ENCODE measurements at places on chromosomes 4 and X.

GRCh38 chrX:130053236-130053635 is 57.1 kb downstream of the ELF4 start:
- peak; percentile 20 for DNase-seq

DNA sequence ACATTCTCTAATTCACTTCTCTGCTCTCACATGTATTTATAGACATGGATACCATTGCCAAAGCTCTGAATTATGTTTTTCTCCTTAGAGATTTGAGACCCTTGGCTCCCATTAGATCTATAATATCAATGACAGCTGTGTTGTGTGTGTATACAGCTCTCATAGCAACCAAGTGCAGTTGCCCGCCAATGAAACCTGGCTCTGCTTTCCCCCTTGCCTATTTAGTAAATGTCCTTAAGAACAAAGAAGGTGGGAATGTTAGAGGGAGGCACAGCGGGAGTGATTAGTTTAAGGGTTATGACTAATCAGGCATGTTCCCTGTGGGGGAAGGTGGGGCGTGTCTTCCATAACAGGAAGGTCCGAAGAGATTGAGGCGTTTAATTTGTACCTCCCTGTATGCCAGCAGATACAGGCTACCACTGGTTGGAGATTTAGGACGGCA is 100.5 kb upstream of the TBC1D9 start:
- DNase-seq: peak; percentile 15

- no peak for DNase-seq
Observed at GRCh38 chr4:138162259-138162658, 79.9 kb downstream of the SLC7A11 start.

DNA sequence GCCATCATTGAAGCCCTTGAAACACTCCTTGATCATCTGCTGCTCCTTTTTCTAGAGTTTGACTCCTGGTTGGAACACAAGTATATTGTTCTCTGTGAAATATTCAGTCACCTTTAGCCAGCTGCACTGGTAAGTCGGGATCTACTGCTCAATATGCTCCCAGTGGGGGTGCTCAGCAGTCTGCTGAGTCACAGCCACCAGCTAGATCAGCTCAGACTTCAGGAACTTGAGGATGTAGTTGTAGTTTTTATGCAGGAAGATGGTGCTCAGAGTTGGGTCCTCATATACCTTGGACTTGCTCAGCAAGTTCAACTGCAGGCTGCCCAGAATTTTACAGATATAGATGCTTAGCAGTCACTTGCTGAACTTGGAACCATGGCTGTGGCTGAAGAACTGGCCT is 202.5 kb upstream of the RPL34 start:
- DNase-seq: no peak

- no peak for DNase-seq
Observed at GRCh38 chr4:23685471-23685870, 204.4 kb downstream of the PPARGC1A start.

DNA sequence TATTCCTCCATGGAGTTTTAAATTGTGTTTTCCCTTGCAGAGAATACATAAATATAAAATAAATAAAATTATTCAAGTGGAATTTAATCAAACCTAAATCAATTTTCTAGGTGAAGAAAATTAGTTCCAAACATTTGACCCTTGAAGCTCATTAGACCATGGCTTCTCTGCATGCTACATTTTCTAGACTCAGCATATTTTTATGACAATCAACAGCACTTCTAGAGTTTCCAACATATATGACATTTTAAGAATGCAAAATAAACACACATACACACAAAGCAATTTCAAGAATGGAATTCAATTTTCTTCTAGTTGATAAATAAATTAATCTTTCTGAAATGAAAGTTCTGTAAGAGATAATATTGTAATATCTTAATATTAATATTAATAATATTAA is 1083.9 kb upstream of the INTU start:
- DNase-seq: no peak

DNA sequence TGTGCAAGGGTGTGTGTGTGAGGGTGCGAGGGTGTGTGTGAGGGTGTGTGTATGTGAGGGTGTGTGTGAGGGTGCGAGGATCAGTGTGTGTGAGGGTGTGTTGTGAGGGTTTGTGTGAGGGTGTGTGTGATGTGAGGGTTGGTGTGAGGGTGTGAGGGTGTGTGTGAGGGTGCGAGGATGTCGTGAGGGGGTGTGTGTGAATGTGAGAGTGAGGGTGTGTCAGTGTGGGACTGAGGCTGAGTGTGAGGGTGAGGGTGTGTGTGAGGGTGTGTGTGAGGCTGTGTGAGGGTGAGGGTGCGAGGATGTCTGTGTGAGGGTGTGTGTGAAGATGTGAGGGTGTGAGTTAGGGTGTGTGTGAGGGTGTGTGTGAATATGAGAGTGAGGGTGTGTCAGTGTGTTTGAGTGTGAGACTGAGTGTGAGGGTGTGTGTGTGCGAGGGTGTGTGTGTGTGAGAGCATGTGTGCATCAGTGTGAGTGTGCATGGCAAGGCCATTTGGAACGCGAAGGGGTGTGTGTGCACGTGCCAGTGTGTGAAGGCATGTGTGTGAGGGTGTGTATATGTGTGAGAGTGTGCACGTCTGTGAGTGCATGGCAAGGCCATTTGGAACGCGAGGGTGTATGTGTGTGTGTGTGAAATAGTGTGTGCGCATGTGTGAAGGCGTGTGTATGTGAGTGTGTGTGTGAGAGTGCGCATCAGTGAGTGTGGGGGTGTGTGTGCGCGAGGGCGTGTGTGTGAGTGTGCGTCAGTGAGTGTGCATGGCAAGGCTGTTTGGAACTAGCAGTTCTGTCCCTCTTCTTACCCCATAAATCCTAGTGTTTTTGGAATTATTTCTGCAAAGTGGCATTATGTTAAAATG is 69.8 kb downstream of the RGS12 start:
- DNase-seq: no peak

- DNase-seq: no peak
Observed at GRCh38 chrX:28039258-28039657, 58.0 kb upstream of the DCAF8L1 start.

GRCh38 chr4:21012851-21013331 is 312.6 kb downstream of the PACRGL start:
- DNase-seq: no peak

- DNase-seq: no peak
Observed at GRCh38 chr4:1871471-1872021, 353 bp downstream of the NSD2 start.

DNA sequence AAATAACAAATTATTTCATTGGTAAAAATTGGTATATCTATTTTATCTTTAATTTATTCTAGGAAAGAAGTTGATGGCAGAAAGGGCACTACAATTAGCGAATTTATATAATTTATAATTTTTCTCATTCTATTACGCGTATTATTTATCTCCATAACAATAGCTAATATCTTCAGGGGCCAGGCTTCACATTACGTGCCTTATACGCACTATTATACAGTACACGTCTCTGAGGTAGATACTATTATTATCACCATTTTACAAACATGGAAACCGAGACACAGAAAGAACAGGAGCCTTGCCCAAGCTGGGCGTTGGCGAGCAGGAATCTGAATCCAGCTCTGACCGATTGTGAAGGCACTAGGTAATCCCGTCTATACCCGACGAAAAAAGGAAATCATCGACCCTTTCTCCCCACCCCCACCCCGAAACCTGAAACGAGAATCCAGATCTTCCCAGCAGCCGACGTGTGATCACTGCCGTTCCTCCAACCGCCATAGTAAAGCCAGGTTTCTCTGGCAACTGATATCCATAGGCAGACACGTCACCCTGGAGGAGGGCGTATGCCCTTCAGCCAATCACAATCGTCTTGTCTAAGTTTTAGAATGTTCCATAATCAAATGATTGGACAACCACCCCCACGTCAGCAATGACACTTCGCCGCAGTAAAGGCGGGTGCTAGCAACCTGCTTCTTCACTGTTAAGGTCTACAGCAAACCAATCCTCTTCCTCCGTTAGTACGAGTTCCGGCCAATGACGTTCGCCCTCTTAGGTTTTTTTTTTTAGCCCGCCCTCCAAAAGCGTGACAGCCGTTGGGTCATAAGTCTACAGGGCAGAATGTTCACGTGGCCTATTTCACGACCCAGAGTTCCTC is at the start of gene MORF4L2:
Gene MORF4L2 (minus strand): TSS at position 501 of the 874 bp plus-strand sequence. CDS start 9,672 bp downstream, outside the sequence.
- peak; percentile 94 for DNase-seq

- DNase-seq: no peak
Observed at GRCh38 chr4:36208893-36209473, 35.3 kb downstream of the ARAP2 start.

GRCh38 chrX:3806630-3807029 is 93.2 kb upstream of the PRKX start:
- no peak for DNase-seq

DNA sequence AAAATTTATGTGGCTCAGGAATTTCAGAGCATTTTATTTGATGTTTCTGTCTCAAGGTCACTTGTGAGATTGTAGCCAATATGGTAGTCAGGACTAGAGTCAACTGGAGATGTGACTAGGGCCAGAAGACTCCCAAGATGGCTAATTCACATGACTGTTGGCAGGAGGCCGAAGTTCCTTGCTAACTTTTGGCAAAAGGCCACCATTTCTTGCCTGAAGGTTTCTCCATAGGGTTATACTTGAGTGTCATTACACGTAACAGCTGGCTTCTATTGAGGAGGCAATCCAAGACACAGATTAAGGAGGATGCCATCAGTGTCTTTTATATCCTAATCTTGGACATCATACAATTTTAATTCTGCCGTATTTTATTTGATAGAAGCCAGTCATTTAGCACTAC is 162.3 kb upstream of the MAOA start:
- DNase-seq: no peak

- DNase-seq: no peak
Observed at GRCh38 chrX:68644861-68645260, 2.6 kb upstream of the STARD8 start.

DNA sequence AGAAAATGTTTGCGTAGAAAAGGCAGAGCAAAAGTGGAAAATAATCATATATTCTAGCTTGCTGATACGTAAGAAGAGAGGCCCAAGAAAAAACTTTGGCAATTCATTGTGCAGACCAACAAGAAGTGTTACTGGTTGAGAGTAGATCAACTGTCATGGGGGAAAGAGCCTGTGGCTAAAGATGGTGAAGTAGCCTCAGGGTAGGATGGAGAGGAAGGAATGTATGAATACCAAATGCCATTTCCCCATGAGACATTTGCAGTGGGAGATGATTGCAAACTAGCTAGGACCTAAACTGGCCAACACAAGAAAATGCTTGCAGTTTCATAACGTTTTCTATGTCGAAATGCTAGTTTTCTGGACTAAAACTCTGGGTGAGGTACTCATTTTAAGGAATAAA is 47.7 kb upstream of the ADGRL3 start:
- no peak for DNase-seq

- DNase-seq: no peak
Observed at GRCh38 chrX:13369256-13370030, 49.6 kb upstream of the ATXN3L start.

GRCh38 chrX:139903210-139903609 is 29.6 kb downstream of the ATP11C start:
- DNase-seq: no peak
